ENCODE measurements at places on chromosomes 7 and 10.

- DNase-seq, result no peak
Measured at GRCh38 chr10:108696792-108697477, 1226.4 kb downstream of the XPNPEP1 start.

DNA sequence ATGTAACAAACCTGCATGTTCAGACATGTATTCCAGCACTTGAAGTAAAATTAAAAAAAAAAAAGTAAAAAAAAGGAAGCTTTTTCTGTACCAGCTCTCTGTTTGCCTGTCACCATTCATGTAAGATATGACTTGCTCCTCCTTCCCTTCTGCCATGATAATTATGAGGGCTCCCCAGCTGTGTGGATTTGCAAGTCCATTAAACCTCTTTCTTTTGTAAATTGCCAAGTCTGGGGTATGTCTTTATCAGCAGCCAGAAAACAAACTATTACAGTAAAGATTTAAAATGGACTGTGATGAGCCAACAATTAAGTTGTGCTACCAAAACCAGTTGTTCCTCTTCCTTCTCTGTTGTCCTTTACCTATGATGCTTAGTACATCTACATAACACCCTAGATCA is 619.6 kb downstream of the ARL4A start:
- no peak for DNase-seq

GRCh38 chr10:102645388-102645740 is 1.1 kb downstream of the TRIM8 start:
- DNase-seq, result no peak

DNA sequence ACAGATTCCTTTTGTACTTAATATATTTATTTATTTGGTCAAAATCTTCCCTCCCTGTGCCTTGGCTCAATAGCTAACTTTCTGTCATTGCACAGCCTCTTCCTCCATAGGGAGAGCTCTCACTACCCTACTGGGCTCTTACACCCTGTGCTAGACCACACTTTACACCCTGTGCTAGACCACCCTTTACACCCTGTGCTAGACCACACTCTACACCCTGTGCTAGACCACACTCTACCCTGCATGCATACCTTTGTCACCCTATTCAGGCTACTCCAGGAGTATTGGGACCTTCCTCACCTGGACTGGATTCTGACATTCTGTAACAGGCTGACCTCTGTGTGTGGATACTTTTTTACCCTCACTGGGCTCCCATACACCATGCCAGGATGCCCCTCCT is 298.5 kb upstream of the TPK1 start:
- no peak for DNase-seq

DNA sequence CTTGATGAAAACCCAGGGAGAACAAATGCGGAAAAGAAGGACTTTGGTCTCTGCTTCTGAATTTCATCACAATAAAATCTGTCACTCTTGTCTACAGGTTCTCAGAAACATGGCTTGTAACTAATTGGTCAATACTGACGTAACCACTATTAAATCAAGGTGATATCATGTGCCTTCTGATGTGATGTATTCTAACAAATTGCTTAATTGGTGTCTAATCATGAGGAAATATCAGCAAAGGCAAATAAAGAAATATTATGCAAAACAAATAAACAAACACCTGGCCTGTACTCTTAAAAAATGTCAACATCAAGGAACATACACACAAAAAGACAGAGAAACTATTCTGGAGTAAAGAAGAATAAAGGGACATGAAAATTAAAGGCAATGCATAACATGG is 1165.0 kb downstream of the NXPH1 start:
- no peak for DNase-seq

DNA sequence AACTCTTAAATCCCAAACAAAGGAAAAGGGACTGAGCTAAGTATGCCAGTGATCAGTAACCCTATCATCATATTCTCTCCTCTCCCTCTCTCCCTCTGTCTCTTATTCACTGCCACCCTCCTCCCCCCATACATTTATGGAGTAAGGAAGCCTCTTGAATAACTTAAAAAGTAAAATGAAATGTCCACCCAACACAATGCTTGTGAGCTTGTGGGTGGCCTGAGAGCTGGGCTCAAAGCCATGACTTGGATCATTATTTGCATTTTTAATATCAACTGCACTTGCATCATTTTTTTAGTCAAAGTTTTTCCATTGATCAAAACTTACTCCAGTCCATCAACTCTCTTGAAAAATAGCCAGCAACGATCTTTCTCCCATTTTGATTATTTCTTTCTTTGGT is 46.8 kb downstream of the FAM107B start:
- DNase-seq, result no peak

- DNase-seq, result no peak
Measured at GRCh38 chr7:39758234-39758970, 135.0 kb downstream of the RALA start.

- DNase-seq, result no peak
Measured at GRCh38 chr10:11869219-11869618, 46.1 kb downstream of the PROSER2 start.

DNA sequence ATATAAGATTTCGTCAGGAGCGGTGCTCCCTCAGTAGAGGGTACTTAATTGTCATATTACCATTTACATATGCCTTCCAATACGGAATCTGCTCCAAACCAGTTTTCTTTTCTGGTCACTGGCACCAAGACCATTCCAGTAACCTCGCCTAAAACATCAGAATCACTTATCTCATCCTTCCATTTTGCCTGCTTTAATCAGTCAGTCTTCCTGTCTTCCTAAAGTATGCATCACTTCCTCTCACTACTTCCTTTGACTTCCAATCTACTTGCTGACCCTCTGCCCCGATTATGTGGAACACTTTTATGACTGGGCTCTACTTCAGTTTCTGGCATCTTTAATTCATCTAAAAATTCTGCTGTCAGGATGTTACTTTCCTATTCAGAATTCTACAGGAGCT is 33.5 kb downstream of the CUL2 start:
- DNase-seq, result no peak

- DNase-seq, result no peak
Measured at GRCh38 chr10:11697718-11698527, 44.3 kb upstream of the ECHDC3 start.

GRCh38 chr10:69480068-69480412 is 28.8 kb downstream of the TSPAN15 start:
- DNase-seq, result no peak

DNA sequence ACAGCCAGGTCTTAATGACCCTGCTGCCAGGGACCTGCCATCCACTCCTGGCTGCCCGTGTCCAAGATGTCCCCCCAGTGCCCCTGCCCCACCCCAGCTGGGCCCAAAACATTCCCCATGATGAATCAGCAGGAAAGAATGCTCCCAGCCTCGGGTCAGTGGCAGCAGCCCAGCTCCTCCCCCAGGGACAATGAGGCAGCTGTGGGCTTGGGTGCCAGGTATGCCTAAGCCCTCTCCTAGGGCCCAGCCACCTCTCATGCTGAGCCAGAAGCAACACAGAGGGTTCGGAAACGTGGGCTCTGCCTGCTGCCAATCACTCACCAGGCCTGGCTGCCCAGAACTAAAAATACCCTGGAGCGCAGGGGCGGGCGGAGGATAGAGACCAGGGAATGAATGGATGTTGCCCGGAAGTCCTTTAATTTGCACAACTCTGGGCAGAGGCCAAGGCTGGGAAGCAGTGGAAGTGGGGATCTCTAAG is 1.5 kb upstream of the LOXL4 start:
- no peak for DNase-seq

GRCh38 chr7:28815369-28815927 is 142.7 kb downstream of the TRIL start:
- no peak for DNase-seq

- no peak for DNase-seq
Measured at GRCh38 chr10:127738512-127739424, 1.8 kb downstream of the FOXI2 start.

DNA sequence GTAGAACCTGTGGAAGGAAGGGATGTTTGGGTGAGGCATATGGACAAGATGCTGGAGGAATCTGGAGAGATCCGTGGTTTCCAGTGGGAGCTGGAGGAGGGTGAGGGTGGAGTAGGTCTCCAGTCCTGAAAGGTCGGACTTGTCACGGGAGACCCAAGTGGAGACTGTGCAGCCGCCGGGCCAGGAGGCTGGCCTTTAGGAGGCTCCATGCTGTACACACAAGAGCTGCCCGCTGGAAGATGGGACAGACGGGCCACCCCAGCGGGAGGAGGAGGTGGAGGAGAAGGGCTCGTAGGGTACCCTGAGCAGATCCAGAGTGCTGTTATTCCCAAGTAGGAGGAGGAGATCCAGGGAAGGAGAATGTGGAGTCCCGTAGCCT is 106.7 kb downstream of the NKX6-2 start:
- DNase-seq, result no peak

- no peak for DNase-seq
Measured at GRCh38 chr10:48700493-48700892, 15.8 kb downstream of the WDFY4 start.

DNA sequence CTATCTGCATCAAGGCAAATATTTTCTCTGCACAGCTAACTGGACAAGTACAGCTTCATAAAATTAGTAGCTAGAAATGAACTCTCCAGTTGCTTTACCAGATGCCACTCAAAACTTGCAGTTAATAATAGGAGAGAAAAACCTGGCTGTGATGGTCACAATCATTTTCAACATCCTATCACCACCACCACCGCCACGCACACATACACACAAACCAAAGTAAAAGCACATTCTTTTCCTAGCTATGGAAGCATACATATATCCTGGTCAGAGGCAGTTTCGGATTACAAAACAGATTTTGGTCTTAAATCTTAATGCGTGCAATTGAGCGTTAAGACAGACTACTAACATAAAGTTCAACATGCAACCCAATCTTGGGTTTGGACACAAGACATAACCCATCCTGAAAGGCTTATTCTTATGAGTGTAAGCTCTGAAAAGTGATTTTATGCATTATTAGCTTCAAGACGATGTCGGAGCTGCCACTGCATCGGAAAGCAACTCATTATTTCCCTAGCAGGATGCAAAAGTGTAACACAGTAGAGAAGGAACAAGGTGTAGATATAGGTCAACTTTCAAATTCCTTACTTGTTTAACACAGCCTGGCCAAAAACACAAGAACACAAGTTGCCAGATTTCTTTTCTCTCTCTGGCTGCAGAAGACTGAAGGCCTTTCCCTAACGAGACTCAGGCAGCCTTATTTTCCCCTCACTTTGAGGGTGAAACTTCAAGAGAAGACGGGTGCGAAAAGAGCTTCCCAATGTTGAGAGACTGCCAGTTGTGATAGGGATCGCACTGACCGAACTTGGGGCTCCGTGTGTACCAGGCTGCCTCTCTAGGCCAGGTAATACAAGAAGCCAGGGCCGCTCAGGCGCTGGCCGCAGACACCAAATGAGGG is 1.2 kb downstream of the CACUL1 start:
- DNase-seq, result no peak

GRCh38 chr7:101924171-101924570 is 106.7 kb downstream of the CUX1 start:
- no peak for DNase-seq

- DNase-seq, result no peak
Measured at GRCh38 chr7:99380823-99381663, 6.5 kb downstream of the ARPC1B start.

GRCh38 chr10:79386637-79387465 is 39.6 kb downstream of the PPIF start:
- no peak for DNase-seq

GRCh38 chr7:44486693-44487092 is 3.8 kb downstream of the NUDCD3 start:
- no peak for DNase-seq

DNA sequence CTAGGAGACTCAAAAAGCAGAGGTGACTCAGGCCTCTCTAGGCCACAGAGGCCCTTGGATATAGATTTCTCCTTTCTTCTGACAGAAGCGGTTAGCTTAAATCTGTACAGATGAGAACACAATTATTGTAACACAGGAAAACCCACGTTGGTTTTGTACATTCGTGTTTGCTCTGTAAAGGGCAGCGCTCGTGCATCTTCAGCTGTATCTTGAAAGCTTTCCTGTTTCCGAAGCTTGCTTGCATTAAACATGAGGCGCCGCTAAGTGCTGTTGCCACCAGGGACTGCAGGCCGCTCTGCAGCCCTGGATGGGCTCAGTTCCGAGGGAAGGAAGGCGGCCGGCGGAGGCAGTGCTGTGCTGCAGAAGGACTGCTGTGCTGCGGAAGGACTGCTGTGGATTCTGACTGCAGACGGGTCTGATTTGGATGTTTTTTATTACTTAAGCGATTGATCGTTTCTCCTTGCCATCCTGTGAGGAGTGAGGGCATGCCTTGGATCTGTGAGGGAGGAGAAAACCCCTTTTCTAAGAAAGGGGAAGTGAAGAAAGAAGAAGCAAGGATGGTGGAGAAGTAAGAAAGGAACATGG is 53.3 kb downstream of the FHIP2A start:
- peak; percentile 72 for DNase-seq

DNA sequence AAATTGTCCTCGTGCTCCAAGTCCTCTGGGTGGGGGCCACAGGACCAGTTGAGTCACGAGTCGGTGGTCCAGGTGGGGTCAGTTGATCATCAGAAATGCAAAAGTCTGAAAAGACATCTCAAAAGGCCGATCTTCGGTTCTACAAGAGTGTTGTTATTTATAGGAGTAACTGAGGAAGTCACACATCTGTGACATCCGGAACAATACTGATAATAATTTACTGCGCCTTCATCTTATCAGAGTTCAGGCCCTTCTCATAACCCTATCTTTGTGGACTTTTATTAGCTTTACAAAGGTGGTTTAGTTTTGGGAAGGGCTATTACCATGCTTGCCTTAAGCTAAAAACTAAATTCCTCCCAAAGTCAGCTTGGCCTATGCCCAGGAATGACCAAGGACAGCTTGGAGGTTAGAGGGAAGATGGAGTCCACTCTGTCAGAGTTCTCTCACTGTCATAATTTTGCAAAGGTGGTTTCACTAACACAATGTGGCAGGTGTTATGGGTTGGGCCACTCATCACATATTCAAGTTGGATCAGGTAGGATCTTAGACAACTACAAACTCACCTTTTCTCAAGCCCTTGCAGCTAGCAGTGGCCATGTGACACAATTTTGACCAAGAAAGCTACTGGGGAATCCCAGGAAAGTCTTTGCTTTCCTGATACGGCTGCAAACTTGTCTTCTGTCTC is 54.7 kb upstream of the CHST3 start:
- DNase-seq, result no peak

GRCh38 chr7:27967639-27968038 is 213.0 kb downstream of the JAZF1 start:
- DNase-seq, result no peak

- DNase-seq, result no peak
Measured at GRCh38 chr10:1153251-1153763, 97.1 kb downstream of the WDR37 start.

DNA sequence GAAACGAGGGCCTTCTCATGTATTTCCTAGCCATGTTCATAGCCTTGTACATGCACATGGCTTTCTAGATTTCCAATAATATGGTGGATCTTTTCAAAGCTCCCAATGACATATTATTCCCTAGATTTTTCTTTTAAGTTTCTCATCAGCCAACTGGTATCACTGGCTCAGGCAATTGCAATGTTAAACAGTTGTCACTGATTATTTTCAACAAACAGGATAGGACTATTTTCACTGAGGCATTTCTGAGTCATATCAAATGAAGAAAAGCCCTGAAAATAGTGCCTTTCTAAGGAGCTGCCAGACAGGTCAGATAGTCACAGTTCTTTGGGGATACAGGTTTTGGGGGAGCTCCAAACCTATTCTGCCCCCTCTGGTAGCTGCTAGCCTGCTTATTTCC is 4.5 kb upstream of the LMTK2 start:
- DNase-seq, result no peak

GRCh38 chr10:14648005-14648765 is 126.5 kb downstream of the FAM107B start:
- DNase-seq, result no peak

GRCh38 chr10:51074238-51075028 is at the start of gene PRKG1:
TSS of gene PRKG1 (plus strand) at chr10:51074487.
- DNase-seq, result peak; percentile 73

- no peak for DNase-seq
Measured at GRCh38 chr10:128867210-128867609, 599.8 kb upstream of the MGMT start.
